ENCODE measurements at places on chromosomes 4 and X. TPM values are rescaled to one million over a fixed set of nuclear protein-coding genes. Genes with fewer than 3 reads are reported as not detected.

MSX1 gene
- total RNA-seq, result 2.0 TPM

DNA sequence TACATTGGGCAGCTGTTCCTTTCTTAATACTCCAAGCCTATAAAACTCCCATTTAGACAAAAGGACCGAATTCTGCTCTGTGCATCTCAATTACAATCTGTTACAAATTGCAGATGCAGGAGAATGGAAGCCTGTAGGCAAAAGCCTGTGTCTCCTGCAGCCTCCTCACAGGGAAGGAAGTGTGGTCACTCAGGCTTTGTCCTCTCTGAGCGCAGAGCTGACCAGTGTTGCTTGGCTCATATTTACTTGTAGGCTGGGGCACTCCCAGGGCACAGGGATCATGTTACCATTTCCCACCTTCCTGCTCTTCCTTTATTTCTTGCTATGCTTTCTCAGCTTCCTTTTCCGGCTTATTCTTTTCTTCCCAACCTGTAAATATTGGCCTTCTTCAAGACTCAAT is 15.7 kb downstream of the SUPT20HL2 start:
- DNase-seq, result no peak
- H3K4me1 ChIP-seq, result no peaks in the 10 kb centered on the region
- no peaks in the 10 kb centered on the region for H3K27me3 ChIP-seq
- H3K27ac ChIP-seq, result no peak overlapping the region
- no peaks in the 10 kb centered on the region for H3K36me3 ChIP-seq
- no peak overlapping the region for H3K4me3 ChIP-seq

DNA sequence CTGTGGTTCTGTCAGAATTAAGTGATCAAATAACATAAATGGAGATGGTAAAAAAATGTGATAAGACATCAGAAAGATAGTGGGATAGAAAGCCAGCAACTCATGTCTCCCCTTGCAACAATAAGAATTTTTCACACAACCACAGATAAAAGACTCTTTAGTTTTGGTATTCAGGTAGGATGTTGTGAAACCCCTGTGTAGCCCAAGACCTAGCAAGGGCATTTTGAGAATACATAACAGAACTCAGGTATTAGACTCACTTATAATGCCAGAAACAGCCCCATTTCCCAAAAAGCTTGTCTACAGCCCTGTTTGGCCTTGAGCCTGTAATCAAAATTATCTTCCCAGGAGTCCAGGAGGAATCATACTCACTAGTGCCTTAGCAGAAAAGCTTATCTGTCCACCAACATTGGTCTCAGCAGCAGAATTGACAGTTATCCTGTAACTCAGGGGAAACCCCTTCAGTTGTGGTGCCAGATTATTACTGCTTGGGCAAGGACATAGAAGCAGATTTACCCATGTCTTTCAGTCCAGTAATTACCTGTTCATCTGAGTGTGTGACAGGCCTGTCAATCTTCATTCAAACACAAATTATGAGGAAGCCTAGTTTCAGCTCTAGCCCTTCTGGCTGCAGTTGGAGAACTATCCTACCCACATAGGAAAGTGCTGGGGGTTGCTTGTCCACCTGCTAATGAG is 41.0 kb upstream of the UGT2B17 start:
- H3K4me3 ChIP-seq, result no peak overlapping the region
- no peaks in the 10 kb centered on the region for H3K4me1 ChIP-seq

GRCh38 chrX:135541351-135541750 is 20.9 kb downstream of the INTS6L start:
- no peaks in the 10 kb centered on the region for H3K36me3 ChIP-seq
- H3K4me3 ChIP-seq, result no peak overlapping the region
- H3K4me1 ChIP-seq, result no peaks in the 10 kb centered on the region
- no peak for DNase-seq

- H3K4me3 ChIP-seq, result no peak overlapping the region
- H3K27ac ChIP-seq, result no peak overlapping the region
- no peak for DNase-seq
- H3K4me1 ChIP-seq, result peaks cover 3% of the 10 kb centered on the region
- H3K36me3 ChIP-seq, result no peaks in the 10 kb centered on the region
- no peaks in the 10 kb centered on the region for H3K27me3 ChIP-seq
These were observed 356.5 kb downstream of the MID1IP1 start for GRCh38 chrX:39157796-39158195.

All from left lung (tissue), 14 donors.